Breast epithelium (tissue), 4 donors: ENCODE measurements at places on chromosomes 13 and 19. TPM values are rescaled to one million over a fixed set of nuclear protein-coding genes. Genes with fewer than 3 reads are reported as not detected.

DNA sequence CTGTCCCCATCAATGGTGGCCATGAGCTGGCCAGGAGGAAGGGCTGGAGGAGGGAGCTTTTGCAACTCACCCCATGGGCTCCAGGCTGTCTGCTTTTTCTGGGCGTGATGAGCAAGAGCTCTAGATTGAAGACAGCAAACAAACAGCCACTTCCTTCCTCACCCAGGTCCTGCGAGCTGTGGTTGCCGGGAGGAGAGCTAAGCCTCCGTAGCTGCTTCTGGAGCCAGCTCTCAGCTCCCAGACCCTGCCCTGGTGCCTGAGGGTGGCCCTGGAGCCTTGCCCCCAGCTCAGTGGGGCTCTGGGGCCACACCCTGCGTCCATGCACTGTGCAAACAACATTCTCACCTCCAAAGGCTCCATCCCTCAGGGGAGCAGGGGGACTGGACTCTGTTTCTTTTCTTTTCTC is 6.2 kb downstream of the MYO1F start:
- no peak for DNase-seq

DNA sequence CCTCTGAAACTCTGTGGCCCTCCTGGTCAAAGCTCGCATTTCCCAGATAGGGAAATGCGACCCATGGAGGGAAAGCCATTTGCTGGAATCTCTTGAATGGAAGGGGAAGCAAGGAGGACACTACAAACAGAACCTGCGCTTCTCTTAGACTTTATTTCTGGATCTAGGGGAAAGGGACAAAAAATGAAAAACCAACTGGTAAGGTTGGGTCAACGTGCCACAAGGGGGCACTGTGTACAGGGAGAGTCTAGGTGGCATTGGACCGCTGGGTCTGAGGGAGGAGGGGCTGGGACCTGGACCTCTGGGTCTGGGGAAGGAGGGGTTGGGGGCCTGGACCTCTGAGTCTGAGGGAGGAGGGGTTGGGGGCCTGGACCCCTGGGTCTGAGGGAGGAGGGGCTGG is 5.0 kb downstream of the KLK4 start:
- DNase-seq: no peak

GRCh38 chr19:40331052-40331451 is 17.1 kb downstream of the C19orf47 start:
- peak; percentile 72 for DNase-seq

- no peak for DNase-seq
These were observed 2.4 kb upstream of the POU2F2 start for GRCh38 chr19:42134535-42135070.

DNA sequence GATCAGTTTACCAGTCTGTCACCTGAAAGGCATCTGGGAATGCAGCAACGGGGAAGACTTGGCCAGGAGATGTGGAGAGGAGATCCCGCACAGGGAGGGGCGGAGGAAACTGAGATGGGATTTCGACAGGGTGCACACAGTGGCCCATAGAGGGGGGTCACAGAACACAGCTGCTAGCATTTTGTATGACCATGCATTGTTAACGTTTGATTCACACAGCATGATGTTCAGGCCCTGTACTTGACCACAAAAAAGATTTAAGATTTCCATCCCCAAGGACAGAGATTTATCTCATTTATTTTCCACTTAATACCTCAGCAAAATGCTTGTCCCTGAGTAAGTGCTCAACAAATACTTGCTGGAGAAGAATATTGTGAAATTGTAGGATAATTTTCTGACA is 63.2 kb downstream of the RAB20 start:
- no peak for DNase-seq

DNA sequence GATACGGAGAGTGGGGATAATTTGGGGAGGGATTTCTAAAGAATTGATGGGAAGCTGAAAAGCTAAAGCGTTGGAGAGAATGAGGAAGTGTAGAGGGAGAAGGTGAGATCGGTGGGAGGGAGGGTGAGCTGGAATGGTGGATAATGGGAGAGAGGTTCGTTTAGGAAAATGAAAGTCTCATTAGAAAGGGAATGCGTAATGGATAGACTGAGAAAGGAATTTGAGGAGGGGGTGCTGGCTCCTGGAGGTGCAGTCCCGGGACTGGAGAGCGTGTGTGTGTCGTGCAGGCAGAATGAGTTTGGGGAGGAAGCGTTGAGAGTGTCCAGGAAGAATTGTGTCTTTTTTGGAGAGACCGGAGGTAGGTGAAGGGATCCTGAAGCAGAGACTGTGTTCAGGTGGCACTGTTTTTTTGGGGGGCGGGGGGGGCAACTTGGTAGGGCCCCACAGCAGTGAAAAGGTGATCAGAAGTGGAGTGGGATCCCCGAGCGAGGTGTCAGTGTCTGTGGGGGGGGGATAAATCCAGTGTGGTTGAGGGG is 1.4 kb downstream of the ACTN4 start:
- no peak for DNase-seq

- no peak for DNase-seq
These were observed 15.0 kb downstream of the MYO9B start for GRCh38 chr19:17090583-17090982.

DNA sequence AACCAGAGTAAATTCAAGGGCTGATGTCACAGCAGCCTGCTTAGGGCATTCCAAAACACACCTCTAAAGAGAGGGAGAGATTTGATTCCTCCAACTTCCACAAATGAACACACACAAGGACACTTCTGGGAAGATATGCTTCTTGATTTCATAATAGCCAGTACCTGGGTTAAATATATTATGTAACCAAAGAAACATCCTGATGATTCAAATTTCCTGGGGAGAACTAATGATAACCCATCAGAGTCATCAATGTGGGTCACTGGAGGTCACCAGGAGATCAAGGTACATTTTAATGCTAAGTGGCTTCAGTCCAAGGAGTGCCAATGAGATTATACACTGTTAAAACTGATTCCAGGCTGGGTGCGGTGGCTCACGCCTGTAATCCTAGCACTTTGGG is 54.0 kb upstream of the DOCK9 start:
- no peak for DNase-seq

DNA sequence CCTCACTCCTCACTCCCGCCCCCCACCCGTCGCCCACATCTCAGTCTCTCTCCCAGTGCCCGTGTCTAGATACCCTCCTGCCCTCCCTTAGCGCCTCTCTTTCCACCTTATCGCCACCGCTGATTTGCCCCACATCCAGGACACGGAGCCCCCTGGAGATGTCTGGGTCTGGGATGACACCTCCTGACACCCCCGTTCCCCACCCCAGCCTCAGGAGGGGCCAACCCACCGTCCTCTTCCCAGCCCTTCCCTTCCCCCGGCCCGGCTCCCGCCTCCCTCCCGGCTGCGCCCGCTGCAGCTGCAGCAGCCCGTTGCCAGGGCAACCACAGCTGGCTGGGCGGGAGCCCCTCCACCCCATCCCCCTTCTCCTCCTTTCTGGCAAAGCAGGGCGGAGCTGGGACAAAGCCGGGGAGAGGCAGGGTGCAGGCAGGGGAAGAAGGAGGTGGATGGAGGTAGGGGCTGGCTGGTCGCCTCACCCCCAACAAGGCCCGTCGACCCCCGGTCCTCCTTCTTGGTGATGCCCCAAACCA is 13.5 kb downstream of the DPF1 start:
- DNase-seq: no peak

GRCh38 chr19:19654441-19654840 is 9.0 kb downstream of the ATP13A1 start:
- no peak for DNase-seq

DNA sequence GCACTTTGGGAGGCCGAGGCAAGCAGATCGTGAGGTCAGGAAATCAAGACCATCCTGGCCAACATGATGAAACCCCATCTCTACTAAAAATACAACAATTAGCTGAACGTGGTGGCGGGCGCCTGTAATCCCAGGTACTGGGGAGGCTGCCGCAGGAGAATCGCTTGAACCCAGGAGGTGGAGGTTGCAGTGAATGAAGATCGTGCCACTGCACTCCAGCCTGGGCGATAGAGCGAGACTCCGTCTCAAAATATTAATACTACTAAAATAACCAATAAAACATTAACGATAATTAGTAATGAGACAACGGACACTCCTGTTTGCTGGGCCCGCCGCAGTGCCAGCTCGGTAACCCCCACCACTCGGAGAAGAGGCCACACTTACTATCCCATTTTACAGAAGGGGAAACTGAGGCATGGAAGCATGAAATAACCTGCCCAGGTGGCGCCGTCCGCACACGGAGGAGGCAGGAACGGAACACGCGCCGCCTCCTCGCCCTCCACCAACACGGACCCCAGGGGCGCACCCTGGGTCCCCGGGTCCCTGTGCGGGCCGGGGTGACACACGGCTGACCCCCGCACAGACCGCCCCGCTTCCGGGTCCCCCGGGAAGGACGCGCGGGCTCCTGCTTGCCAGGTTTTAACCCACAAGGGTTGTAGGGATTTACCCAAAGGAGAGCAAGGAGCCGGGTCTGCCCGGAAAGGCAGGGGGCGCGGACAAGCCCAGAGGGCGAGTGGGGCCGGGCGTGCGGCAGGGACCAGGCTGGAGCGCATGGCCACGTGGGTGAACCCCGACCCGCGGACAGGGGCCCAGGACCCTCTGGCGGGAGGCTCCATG is 1.6 kb downstream of the R3HDM4 start:
- DNase-seq: no peak

GRCh38 chr13:27138457-27139093 is 33.0 kb downstream of the USP12 start:
- no peak for DNase-seq

DNA sequence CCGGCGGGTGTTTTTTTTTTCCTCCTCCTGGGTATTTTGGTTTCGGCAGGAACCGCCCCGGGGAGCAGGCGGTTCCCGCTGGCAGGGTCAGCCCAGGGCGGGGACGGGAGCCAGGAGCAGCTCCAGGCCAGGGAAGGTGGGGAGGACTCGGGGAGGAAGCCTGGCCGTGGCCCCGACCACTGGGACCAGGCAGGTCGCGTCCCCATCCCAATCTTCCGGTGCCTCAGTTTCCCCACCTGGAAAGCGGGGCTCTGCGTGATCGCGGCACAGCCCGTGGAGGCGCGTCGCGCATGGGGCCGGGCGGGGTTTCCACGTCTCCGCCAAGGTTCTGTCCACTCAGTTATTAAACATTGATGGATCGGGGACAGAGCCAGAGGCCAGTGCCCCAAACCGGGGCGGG is 34.8 kb downstream of the IL12RB1 start:
- DNase-seq: no peak

DNA sequence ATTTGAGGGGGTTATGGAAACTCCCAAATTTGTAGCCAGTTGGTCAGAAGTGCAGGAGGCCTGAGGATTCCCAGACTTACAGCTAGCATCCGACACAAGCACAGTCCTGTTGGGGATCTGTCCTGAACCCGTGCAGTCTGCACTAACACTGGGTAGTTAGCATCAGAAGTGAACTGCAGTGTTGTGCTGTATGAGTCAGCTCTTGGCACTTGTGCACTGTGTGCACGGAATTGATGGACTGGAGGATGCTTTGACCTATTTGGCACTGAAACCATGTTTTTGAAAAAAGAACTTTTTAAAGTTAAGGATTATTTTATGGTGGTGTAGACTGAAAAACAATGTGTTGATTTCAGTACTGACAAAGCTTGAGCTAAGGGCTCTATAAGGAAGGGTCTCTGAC is 279.0 kb downstream of the NHLRC3 start:
- DNase-seq: no peak

DNA sequence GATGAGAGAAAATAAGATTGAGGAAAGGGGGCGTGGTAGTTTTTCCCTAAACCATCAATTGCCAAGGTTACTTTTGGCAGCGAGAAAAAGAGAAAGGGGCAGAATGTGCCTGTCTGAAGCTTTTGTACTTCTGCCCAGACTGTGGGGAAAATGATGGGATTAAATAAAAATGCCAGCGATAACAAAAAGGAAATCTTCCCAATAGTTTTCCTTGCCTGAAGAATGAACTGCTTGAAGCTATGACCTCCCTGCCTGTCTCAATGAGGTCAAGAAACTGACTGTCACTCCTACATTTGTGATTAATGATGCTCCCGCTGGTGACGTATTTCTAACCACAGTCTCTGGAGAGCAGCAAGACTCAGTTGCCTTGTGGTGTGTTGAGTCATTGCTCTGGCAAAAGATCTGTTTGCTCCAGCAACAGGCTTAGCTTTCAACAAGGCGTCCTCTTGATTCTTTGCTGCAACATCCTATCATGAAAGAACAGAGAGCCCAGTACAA is 1051.5 kb downstream of the DIAPH3 start:
- no peak for DNase-seq

DNA sequence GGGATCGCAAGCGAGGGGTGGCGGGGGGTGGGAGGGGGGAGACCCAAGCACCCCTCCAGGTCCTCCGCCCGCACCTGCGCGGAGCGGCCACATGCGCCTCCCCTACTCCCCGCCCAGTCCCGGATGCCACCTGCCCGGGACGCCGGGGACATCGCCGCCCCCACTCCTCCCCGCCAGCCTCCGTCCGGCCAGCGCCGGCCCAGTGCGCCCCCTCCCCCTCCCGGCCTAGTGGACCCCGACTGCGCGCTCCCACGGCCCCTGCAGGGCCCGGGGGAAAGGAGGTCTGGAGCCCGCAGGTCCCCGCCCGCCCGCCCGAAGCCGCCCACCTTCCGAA is 263 bp downstream of the RHPN2 start:
- DNase-seq: no peak

- DNase-seq: no peak
These were observed 87.6 kb upstream of the MLNR start for GRCh38 chr13:49132479-49133002.

GRCh38 chr13:83732755-83733154 is 149.5 kb downstream of the SLITRK1 start:
- DNase-seq: no peak

DNA sequence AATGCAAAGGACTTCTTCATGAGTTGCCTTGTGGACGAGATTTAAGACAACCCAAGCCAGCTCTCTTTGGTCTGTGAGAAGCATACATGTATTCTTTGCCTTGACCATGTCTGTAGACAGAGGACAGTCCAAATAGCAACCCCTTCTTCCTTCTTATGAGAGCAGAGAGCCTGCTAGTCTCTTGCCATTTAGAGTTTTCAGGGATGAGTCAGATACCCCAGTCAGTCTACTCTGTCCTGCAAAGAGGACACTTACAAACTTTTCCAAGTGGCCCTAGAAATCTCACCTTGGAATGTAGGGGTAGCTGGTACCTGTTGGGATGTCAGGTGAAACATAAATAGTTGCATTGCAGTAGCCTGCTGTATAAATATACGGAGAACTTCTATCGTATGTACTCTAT is 36.7 kb downstream of the DNAJC3 start:
- DNase-seq: no peak

GRCh38 chr13:28753208-28753892 is 34.6 kb upstream of the SLC46A3 start:
- DNase-seq: peak; percentile 55

The RAVER1 gene
- 12.3 TPM for total RNA-seq

The AZU1 gene
- total RNA-seq: not detected

The DLL3 gene
- not detected for total RNA-seq

The SYNGR4 gene
- not detected for total RNA-seq

The LAMP1 gene
- 167 TPM for total RNA-seq

The ATP4B gene
- total RNA-seq: not detected
